ENCODE measurements at places on chromosomes 5 and 9.

DNA sequence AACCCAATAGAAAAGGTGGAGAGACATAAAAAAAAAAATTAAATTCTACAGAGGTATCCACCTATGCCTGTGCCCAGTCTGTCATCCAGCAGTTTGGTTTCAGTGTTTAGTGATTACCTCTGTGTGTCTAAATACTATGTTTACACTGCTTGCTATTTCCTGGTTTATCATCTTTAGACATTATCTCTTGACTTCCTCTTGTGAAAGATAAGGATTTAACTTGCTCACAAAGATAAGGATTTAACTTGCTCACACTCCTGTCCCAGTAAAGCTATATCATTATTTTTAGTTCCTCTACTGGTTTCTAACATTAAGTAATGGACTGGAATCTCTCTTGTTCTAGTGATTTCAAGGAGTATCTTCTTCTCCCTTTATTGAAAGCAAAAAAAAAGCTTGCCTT is 53.9 kb upstream of the ZFR start:
- DNase-seq: no peak

DNA sequence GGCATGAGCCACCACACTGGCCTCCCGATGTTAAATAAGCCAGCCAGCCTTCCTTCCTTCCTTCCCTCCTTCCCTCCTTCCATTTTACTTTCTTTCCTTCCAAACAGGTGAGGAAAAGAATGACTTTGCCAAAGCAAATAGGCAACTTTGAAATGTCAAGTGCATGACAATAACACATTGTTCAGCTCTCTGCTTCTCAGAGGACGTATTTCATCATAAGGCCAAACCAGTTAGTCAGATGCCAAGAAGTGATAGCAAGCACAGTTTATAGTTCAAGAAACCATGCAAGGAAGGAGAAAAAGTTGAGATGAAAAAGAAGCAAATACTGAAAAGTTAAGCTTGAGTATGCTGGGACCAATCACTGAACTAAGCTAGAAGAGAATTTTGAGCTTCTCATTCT is 29.5 kb downstream of the POU4F3 start:
- DNase-seq: no peak

DNA sequence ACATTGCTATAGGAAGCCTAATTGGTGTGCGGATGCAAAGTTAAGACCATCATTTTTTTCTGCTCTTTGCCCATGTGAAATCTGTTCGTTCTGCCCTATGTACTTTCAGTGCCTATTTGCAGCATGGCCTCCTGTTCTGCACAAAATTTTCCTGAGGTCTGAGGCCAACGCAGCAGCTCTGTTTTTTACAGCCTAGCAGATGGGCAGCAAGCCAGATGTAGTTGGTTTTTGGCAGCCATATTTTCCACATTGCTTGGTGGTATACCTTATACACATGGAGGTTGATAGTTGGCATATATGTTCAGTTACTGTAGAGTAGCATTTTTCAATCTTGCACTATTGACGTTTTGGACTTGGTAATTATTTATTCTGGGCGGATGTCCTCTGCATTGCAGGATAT is 133.5 kb upstream of the MRPS30 start:
- DNase-seq: no peak

DNA sequence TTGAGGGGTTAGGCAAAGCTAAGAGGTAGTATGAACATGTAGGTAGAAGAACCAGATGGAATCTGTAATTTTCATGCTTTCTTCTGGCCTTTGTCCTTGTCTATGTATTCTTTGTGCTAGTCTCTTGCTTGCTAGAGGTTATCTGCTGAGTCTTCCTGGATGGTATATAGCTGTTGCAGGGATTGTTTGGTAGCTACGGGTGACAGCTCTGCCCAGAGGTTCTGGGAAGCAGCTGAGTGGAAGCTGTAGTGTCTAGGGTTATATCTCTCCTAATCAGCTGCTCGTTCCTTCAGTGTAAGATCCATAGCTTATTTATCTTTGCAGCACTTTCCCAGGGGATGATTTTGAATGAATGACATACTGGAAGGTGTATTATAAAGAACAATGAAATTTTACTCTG is 100.3 kb downstream of the ATG10 start:
- no peak for DNase-seq

GRCh38 chr9:104750185-104750767 is 2.8 kb downstream of the NIPSNAP3A start:
- DNase-seq: no peak

DNA sequence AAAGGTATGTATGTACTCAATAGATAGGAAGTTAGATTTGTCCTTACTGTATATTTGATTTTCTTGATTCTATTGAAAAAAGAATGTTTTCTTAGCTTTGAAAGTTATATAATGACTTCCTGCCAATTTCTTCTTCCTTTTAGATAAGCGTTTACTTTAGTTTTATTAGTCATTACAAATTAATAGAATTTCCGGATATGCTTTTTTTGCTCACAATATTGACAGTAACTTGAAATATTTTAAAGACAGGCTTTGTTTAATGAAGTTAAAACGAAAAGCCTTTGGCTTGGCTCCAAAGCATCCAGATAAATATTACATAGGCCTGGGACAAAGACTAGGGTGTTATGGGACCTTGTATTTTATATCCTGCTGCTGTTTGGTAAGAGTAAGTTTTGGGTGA is 49.5 kb downstream of the CWC27 start:
- no peak for DNase-seq

DNA sequence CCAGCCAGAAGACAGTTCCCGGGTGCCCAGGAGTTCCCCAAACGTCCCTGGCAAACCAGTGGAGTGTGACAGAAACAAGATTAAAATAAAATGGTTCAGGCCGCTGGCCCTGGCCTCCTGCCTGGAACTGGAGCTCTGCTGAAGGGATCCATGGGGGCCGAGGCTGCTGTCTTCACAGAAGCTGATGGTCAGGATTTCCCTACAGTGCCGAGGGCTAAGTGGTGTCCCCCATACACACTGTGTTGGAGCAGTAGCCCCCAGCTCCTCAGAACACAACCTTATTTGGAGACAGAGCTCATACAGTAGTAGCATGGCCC is 55.9 kb downstream of the MRPL36 start:
- no peak for DNase-seq

- DNase-seq: no peak
These were observed 78.0 kb downstream of the ANXA2R start for GRCh38 chr5:42962124-42962523.

DNA sequence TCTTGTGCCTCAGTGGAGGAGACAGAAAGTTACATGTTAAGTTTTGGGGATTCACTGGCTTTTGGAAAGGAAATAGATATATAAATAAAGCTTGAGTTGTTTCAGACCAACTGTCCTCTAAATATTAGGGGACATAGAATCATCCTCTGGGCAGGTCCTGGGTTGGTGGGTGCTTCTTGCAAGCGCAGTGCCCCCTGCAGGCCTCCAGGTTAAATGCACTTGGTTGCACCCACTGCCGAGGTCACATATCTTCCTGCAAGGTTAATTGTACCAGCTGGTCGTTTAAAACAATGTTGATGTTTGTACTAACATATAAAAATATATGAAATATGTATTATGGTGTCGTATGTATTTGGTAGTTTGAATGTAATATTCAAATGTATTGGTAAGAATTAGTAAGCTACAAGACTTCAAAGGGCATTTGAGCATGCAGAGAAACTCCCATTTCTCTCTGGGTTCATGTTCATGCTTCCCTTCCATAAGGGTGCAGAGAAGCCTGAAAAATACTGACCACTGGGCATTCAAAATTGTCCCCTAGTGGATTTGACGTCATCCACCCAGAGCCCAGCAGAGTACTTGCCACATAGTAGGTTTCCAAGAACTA is 87.0 kb downstream of the ZNF618 start:
- peak; percentile 52 for DNase-seq

DNA sequence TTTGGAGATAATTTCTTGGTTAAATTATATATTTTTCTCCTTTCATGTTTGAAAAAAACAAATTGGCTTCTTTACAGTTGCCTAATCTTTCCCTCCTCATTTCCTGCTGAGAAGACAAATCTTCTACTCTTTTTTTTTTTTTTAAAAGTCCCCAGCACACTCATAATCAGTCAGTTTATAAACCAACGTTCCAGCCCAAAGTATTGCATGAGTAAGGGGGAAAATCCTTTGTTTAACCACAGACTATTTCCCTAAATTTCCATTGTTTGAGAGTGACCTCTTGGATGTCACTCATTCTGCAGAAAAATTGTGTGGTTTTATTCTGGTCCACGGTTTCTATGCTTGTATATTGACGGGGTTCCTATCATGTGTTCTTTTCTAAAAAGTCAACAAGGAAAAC is 55.1 kb upstream of the TLR4 start:
- DNase-seq: peak; percentile 26

- DNase-seq: no peak
These were observed 41.6 kb downstream of the MAMDC2 start for GRCh38 chr9:70085241-70085640.

GRCh38 chr5:60829490-60830266 is 14.4 kb downstream of the ELOVL7 start:
- DNase-seq: no peak

DNA sequence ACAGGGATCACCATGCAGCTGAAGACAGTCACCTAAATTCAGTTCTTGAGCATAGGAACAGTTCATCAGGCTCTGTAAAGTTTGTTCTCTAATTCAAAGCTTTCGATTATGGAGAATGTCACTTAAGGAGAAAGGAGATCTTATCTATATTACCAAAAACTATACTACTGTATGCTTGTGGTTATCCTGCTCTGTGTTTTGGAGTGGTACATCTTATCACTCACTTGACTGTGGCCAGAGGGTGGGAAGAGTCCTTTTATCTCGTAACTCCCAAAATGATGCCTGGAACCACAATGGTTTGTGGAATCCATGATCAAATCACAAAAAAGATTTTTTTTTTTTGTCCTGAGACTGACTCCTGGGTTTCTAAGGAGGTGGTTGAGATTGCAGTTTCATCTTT is 230.7 kb downstream of the COMMD10 start:
- no peak for DNase-seq

- DNase-seq: no peak
These were observed 58.8 kb downstream of the SNX30 start for GRCh38 chr9:112809351-112809848.

DNA sequence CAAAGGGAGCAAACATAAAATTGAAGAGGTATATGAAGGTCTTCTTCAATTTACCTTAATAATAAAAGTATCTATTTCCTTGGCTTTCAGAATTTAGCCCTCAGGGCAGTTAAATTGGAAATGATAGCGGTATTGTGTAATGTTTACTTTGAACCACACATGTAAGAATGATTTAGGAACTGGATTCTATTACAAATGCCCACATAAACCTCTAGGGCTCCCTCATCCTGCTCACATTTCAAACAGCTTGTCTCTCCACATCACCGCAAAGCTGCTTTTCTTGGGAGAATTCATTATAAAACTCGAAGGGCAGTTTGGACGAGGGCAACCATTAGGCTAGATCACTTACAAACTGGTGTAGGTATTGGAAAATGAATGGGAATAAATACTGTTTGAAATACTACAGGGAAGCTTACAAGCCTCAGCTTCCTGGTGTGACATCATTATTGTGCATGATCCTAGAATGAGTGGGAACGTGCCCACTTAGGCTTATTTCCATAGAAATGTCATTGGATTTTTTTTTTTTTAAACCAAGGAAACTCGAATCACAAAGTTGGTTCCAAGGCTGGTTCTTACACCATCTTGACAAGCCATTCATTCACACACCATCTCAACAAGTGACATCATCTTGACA is 47.3 kb downstream of the MTRR start:
- no peak for DNase-seq

- no peak for DNase-seq
These were observed 110.0 kb downstream of the PAM start for GRCh38 chr5:102865171-102865509.

DNA sequence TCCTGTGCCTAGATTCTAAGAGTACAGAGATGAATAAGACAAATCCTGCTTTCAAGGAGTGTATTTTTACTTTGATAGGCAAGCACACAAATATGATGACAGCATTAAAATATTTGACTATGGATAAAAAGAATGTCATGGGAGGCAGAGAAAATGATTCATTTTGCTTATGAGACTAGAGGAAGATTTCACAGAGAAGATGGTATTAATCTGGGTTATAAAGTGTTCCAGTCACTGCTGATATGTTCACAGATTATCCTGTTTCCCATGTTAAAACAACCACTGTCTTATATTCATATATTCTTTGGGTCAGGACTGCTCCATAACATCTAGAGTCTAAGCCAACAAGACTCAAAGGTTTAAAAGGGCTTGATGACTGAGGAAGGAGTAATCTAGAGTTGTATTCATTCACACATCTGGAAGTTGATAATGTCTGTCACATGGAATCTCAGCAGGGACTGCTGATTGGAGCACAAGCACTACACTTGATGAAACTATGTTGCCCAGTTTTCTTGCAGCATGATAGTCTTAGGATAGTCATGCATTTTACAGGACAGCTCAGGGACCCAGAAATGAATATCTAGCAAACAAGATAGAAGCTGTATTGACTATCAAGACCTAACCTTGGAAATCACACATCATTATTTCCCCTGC is 79.3 kb downstream of the STARD4 start:
- DNase-seq: no peak

- DNase-seq: no peak
These were observed 51.5 kb downstream of the RAB14 start for GRCh38 chr9:121150188-121150587.

DNA sequence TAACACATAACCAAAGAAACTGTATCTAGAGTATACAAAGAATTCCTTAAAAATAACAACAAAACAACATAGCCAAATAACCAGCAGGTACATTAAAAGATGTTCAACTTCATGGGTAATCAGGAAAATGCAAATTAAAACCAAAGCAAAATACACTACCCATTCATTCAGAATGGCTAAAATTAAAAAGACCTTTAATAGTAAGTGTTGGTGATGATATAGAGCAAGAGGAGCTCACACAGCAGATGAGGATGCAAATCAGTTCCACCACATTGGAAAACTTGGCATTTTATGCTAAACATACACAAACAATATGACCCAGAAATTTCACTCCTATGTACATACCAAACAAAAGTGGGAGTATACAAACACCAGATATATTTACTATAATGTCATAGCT is 97.8 kb downstream of the DENND1A start:
- DNase-seq: no peak

GRCh38 chr5:129748913-129749880 is 1.3 kb downstream of the MINAR2 start:
- DNase-seq: no peak

DNA sequence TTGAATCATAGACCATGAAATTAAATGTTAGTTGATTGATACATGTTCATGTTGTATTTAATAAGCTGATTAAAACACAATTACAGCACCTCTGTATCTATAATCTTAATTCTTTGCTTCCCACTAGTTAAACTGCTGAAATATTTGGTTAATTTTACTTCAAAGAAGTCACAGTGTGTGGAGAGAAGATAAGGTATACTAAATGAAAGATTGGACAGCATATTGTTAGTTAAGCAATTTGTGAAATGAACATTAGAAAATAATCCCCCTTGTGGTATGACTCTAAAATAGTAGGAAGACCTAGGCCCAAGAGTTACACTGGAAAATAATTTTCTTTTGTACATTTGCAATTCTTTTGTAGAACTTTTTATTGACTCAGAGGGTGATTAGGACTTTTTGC is 30.3 kb downstream of the MAN2A1 start:
- DNase-seq: no peak

- no peak for DNase-seq
These were observed 600.7 kb upstream of the CDH9 start for GRCh38 chr5:27639005-27639612.
